ENCODE measurements at places on chromosomes 12 and 14.
A peak's percentile ranks its signal among the peaks of the same experiment; 100 is the strongest.

DNA sequence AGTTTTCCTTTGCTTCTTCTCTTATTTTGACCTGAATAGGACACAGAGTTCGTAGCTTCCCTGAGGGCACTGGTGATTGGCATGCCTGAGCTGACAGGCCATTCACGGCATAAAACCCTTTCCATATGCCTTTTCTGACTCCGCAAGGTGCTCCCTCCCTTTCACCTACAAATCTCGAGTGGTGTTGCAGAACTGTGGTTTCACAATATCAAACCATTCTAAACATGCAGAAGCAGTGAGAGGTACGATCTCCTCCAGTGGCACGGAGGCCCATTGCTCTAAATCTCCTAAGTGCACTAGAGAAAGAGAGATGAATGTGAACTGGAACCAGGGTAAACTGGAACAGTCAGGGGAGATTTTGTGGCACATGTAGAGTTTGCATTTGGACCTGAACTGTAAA is 23.9 kb downstream of the CLSTN3 start:
- no peak for DNase-seq

DNA sequence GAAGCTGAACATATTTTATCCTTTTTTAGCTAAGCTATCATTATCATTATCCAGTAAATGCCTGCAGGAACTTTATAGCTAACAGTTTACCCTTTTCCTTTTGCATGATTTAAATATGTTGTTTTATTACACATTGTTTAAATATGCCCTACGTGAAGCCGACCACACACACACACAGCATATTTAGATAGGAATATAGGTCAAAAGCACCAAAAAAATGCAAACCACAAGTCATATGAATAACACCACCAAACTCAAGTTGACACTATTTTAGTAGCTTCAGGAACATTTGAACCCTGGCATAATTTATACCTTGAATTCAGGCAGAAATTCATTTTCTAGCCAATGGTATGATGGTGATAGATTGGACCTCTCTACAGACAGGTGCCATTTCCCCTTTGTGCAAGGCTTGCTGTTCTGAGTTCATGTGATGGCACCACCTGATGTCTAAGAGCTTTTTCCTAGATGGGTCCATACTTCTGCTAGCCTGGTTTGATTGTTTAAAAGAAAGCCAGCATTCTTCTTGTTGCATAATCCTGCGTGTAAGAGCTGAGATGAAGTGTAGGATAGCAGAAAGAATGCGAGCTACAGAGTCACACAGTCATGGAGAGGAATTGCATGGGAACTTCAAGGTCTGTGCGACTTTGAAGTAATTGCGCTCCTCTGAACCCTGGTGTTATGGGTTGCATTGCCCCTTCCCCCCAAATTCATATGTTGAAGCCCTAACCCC is 454.8 kb upstream of the SOX5 start:
- no peak for DNase-seq

DNA sequence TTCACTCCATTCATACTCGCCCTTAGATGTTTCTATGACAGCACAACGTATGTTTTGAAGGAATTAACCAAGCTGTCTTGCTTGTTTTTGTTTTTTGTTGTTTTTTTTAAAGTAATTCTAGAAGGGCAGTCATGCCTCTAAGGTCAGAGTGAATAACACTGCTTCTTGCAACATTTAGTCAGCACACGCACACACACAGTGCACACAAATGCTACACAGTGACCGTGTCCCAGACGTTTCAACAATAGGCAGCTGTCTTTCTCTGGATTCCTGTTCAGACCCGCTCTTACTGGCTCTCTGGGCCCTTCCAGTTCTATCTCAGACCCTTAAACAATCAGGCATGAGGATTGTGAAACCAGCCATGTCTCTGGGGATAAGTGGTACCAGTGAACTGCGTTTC is 351.0 kb upstream of the FKBP4 start:
- DNase-seq, result no peak

DNA sequence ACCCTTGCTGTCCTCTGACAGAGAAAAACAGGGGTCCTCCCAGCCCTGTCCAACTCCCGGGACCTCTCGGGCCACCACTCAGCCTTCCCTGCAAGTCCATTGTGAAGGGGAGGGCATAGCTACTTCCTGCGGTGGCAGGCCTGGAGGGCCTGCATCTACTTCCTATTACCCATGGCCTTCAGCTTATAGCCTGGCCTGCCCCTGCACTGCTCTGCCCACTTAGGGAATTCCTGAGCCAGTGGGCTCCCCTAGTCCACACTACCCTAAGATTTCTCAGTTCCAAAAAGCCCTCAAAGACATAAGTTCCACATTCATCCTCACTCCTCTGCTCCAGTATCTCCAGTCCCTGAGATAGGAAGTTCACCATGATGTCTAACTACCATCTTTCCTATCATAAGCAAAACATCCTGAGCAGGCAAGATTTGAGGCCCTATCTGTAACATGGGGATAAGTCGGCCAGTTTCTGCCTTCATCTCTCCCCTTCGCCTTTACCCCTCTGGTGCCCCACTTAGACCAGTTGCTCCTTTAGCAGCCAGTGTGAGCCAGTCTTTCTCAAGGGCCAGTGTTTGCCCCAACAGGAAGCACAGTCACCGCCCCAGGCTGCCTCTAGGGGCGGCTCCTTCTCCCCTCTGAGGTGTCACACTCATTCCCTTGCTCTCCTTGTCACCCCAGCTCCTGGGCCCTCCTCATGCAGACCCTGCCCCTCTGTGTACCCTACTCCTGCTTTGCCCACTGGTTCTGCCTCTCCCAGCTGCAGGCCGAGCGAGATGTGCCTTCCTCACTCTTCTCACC is 10.9 kb downstream of the HDAC7 start:
- DNase-seq, result no peak

DNA sequence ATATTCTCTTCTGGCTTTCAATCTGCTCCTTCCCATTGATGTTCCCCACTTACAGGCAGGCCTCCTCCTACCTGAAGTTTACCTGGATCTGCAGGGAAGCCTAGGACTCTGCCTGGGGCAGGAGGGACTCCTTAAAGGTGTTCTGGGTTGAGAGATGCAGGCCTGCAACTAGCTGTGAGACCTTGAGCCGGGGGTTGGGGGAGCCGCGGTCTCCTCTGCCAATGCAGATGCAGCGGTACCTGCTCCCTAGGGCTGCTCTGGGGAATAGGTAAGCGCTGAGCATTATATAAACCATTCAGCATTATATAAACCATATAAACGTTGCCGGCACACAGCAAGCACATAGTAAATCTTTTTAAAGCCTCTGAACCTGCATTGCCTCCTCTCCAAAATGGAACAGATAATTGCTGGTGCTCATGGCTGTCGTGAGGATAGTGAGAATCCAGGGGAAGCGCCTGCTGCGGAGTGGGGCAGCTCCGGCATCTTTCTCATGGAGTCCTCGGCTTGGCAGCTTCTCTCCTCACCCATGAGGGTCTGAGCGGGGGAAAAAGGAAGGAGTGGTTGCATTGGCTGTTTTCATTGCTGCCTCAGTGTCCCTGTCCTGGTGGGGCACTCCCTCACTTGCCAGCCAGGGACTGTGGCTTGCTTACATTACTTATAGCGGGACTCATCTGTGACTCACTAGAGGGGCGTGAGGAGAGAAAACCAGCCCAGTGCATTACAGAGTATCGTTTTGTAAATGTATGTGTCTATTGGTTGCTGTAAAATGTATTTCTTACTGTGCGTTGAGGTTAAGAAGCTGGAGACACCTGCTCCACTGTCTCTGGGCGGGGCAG is 12.5 kb upstream of the KRT80 start:
- no peak for DNase-seq

DNA sequence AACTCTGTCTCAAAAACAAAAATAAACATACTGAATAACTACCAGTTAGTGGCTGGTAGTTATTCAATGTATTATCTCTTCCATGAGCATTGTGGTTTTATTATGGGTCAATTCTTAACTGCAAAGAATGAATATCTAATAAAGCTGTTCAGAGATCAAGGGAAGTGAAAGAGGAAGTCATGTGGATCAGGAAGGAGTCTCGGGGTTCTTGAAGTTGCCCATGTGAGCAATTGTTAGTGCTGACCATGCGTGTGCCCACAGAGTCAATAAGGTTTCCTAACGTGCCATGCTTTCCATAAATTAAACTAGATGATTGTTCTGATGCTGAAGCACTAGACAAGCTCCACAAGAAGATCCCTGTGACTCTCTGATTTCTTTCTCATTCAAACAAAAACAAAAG is 136.5 kb upstream of the CPSF6 start:
- no peak for DNase-seq

- DNase-seq, result no peak
These were observed 122.4 kb downstream of the GPR135 start for GRCh38 chr14:59342516-59343484.

DNA sequence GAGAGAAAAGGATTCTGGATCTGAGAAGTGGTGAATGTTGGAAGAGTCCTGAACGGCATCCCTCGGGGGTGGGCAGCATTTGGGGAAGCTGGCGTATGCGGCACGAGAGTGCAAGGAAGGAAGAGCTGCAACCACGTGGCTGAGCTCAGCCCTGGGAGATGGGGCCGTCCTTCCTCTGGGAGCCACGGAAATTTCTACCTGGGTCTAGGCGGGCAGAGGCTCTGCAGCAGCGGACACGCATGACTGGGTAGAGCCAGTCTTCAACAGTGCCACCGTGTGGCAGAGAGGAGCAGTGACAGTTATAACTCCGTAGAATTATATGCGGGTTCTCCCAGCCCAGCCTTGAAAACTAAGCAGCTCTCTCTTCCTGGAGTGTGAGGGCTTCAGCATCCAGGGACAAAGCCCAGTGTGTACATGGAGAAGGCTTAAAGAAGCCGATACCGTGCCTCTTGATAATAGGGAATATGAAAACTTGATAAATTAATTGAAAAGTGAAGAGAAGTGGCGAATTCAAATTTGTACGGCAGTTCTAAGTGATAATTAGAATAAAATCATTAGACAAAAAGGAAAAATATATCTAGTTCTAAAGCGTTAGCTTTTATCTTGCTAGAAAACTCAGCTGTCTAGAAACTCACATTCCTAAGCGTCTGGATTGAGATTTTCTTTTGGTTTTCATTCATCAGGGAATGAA is 82.9 kb upstream of the STXBP6 start:
- DNase-seq, result peak; percentile 76

- no peak for DNase-seq
These were observed 185.3 kb upstream of the ABCD2 start for GRCh38 chr12:39804898-39805297.

DNA sequence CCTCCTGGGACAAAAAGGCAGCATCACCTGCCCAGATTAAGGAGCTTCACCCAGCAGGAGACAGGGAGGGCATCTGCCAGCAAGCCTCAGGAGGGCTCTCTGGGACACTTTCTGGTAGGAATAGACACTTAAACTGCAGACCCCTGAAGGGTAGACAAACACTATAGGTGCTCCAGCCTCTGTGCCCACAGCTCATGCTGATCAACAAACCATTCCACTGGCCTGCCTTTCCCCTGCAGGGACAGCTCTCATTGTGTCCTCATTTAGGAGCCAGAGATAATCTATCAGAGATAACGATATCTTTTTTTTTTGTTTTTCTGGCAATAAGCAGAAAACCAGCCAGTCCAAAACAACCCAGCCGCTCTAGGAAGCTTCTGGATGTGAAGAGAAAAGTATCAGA is 251.8 kb upstream of the CCDC196 start:
- DNase-seq, result no peak

DNA sequence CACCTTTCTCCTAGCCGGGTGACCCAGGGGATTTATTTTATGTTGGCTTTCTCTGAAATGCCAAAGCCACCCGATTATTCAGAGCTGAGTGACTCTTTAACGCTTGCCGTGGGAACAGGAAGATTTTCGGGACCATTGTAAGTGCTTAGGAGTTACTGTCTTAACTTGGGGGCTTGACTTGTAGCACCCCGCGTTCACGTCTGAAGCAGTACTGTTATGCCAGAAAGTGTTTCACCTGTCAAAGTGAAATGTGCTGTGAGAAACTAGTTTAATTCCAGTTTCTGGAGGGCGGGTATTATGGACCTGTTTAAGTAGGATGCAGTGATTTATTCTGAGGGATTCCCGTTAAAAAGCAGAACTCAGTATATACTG is 218 bp downstream of the LYSET start:
- no peak for DNase-seq

GRCh38 chr12:51210690-51211395 is 7.0 kb downstream of the POU6F1 start:
- DNase-seq, result no peak

DNA sequence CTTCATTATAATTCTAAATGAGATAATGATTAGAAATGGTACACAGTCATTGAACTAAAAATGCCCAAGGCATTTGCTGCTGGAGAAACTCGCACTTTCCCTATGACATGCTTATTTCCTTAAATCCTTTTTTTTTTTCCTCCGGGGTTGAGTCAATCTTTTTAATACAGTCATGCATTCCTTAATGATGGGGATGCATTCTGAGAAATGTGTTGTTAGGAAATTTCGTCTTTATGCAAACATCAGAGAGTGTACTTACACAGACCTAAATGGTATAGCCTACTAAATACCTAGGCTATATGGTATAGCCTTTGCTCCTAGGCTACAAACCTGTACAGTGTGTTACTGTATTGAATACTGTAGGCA is 29.8 kb upstream of the DACT1 start:
- DNase-seq, result no peak

DNA sequence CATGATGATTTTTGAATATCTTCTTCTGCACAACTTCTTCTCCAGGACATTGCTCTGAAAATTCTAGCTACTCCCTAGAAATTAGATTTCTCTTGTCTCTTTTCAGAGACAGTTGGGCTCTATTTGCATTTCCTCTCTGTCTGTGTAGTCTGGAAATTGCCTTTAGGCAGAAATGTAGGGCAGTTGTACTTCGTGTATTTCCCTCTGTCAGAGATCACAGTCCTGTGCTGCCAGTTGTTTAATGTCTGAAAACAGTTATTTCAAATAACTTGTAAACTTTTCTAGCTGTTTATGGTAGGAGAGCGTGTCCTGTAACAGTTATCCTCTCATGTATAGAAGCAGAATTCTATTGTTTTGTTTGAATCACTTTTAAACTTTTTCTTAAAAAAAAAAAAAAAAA is 86.9 kb downstream of the TTLL5 start:
- no peak for DNase-seq

- peak; percentile 39 for DNase-seq
These were observed 30.6 kb downstream of the VCPKMT start for GRCh38 chr14:50085570-50086320.

GRCh38 chr12:53746592-53747092 is 5.1 kb downstream of the CISTR start:
- peak; percentile 92 for DNase-seq

All from HTR-8/SVneo (cell line).